ENCODE measurements at places on chromosomes 4 and X. TPM values are rescaled to one million over a fixed set of nuclear protein-coding genes. Genes with fewer than 3 reads are reported as not detected.

- no peak for DNase-seq
These were observed 13.1 kb downstream of the ZMAT1 start for GRCh38 chrX:101918751-101919150.

DNA sequence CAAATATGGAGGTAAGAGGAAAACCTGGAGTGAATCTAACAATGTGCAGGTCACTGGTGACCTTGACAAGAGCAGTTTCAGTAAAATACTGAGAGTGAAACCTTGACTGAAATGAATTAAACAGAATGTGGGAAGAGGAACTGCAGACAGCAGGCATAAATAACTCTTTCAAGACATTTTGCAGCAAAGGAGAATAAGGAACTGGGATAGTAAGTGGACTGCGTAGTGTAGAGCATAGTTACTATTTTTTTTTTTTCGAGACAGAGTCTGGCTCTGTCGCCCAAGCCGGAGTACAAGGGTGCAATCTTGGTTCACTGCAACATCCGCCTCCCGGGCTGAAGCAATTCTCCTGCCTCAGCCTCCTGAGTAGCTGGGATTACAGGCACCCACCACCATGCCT is 24.0 kb downstream of the RBMX start:
- DNase-seq, result no peak

DNA sequence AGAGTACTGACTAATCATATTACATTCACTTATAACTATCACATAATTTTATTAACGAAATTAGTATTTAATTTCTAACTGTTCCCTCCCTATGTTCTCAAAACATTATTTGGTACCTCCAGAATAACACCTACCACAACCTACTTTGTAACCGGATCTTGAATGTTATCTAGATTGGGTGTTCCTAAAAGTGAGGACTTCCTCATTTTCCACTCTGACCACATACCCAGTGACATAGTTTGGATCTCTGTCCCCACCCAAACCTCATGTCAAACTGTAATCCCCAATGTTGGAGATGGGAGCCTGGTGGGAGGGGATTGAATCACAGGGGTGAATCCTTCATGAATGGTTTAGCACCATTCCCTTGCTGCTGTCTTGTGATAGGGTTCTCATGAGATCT is 21.8 kb downstream of the NR3C2 start:
- no peak for DNase-seq

DNA sequence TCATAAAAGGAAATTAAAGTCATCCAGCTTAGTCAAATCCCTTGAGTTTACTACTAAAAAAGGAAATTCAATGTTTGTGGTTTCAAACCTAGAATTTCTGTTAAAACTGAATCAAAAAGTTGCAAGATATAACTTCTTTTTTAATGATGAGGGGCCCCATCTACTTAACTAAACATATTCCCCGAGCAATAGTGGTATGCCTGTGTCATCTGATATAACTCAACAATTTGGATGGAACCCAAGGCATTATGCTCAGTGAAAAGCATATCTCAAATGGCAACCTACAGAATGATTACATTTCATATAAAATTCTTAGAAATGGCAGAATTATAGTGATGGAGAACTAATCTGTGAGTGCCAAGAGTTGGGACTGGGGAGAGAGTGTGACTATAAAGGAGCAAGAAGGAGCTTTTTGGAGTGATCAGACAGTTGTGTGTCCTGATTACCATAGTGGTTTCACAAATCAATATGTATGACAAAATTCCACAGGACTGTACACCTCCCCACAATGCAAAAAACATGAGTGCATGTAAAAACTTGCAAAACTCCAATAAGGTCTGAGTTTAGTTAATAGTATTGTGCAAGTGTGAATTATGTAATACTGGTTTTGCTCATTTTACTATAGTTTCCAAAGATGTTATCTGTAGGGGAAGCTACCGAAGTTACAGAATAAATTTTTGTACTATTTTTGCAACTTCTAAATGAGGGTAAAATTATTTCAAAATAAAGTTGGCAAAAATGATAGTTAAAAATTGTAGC is 323.2 kb downstream of the ARHGAP24 start:
- DNase-seq, result no peak

- no peak for DNase-seq
These were observed 24.1 kb downstream of the ATOH1 start for GRCh38 chr4:93852680-93853079.

- DNase-seq, result no peak
These were observed 37.7 kb downstream of the ARHGEF9 start for GRCh38 chrX:63747331-63747730.

DNA sequence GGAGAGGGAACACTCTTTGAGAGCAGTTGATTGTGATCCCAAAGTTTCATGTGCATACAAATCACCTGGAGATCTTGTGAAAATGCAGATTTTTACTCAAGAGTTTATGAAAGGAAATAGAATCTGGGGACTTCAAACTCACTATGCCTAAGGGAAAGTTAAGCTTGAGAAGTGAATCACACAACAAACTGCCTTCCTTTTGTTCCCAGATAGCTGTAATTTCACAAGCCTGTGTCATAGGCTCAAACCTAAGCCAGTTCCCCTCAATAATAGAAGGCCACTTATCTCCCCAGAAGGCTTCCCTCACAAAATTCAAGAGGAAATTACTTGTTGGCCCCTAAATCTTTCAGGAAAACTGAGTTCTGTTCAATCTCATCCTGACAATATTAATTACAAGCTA is 132.8 kb upstream of the MAGEB16 start:
- DNase-seq, result no peak

DNA sequence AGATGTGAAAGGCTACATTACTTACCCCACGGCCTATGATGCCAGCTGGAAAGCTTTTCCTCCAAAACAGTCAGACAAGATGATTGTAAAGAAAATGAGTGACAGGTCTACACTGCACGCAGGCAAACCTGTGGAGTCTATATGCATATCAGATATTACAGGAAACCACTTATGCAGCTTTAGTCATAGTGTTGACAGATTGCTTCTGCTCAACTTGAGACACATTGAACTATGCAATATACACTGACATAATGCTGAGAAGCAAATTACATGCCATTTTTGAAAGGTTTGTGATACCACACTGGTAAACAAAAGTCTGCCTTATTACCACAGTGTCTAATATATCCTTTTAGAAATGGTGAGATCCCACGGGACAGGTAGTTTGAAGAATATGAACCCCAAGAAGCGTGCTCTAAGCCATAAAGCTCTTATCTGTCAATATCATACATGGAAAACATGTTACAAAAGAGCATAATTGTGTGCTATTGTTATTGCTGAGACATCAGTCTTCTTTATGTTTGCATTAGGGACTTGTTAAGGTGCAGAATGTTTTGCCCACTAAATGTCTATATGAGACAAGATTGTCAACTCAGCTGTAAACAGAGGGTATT is 1835.8 kb upstream of the TENM3 start:
- DNase-seq, result no peak

DNA sequence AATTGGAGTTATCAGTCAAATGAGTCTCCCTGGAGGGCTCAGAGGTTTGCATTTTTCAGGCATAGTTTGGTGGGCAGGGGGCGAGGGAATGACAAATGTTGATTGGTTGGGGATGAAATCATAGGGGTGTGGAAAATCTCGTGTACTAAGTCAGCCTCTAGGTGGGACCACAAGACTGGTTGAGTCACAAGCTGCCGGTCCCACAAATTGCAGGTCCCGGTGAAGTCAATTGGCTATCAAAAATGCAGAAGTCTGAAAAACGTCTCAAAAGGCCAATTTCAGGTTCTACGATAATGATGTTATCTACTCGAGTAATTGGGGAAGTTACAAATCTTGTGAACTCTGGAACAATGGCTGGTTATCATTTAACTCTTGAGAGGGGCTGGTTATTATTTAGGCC is 98.8 kb upstream of the DHX15 start:
- no peak for DNase-seq

Gene ALB
- total RNA-seq, result not detected

GRCh38 chr4:187883049-187883448 is 112.5 kb upstream of the ZFP42 start:
- no peak for DNase-seq

Gene PAK3
- 1.5 TPM for total RNA-seq

GRCh38 chr4:47664051-47664826 is 173.6 kb downstream of the CORIN start:
- DNase-seq, result no peak

- peak; percentile 14 for DNase-seq
These were observed 863.2 kb downstream of the TRIML1 start for GRCh38 chr4:189002475-189002874.

Gene GNRHR
- total RNA-seq, result not detected

DNA sequence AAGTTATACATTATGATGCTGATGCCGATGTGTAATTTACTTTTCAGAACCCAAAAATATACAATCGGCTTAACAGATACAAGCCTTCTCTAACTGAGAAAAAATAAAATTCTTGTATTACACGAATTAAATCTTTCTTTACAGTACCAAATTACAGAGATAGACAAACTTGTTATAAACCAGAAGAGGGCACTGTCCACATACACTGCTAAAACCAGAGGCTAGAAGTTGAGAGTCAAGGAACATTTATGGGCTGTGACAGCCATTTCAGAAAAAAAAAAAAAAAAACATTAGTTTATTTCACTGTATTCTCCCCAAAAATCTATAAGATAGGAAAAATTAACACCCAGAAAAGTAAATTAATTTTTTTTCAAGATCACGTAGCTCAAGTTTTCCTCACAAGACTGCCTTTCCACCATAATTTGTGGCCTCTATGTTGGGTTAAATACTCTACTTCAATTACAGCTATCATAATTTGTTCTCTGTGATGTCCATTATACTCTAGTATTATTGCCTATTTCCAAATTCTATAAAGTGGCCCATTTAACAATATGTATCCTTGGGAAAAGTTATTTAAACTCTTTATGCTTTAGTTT is 12.0 kb downstream of the EREG start:
- DNase-seq, result peak; percentile 30

- DNase-seq, result no peak
These were observed 73.7 kb downstream of the CHST7 start for GRCh38 chrX:46647251-46647650.

DNA sequence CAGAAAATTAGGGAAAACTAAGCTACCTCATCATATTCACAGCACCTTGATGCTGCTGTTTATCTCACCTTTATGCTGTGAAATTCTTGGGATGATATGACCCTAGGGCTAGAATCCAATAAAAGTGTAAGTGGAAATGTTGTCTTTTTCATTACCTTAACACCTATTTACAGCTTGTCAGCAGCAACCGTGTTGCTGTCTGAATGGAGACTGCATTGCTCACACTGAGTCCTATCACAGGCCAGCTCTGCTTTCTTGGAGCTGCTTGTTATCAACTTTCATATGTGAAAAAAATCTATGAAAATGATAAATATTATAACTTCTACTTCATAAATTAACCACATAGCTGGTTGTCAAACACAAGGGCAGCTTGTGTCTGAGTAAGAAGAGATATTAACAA is 789.5 kb downstream of the TECRL start:
- DNase-seq, result no peak

Gene WAS
- total RNA-seq, result 0.57 TPM

DNA sequence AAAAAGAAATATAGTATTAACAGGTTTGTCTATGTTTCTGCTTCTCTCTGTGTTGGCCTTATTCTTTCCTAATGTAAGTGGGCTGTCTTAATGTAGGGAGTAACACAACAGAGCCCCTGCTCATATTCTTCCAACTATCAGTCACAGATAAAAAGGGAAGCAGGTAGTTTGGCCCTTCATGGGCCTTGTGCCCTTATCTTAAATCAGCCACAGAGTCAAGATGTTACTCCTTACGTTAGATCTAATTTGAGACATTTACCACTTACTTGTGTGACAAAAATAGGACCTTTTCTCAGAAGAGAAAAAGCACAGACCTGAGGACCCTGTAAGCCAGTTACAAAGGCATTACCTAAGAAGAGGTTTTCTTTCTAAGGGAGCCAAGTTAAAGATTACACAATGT is 589.0 kb downstream of the GRXCR1 start:
- DNase-seq, result no peak

- no peak for DNase-seq
These were observed 2060.4 kb downstream of the ARAP2 start for GRCh38 chr4:34183926-34184325.

GRCh38 chrX:153692611-153693156 is 5.0 kb downstream of the SLC6A8 start:
- DNase-seq, result no peak

DNA sequence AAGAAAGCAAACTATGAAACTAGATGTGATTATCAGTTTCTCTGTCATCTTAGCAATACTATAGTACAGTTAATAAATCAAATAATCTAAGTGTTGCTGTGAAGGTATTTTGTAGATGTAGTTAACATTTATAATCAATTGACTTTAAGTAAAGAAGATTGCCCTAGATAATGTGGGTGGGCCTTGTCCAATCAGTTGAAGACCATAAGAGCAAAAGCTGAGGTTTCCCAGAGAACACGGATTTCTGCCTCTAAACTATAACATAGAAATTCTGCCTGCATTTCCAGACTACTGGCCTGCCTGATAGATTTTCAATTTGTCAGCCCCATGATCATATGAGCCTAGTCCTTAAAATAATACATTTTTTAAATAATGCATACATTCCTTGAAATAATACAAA is 222.9 kb downstream of the PCDH18 start:
- DNase-seq, result no peak

DNA sequence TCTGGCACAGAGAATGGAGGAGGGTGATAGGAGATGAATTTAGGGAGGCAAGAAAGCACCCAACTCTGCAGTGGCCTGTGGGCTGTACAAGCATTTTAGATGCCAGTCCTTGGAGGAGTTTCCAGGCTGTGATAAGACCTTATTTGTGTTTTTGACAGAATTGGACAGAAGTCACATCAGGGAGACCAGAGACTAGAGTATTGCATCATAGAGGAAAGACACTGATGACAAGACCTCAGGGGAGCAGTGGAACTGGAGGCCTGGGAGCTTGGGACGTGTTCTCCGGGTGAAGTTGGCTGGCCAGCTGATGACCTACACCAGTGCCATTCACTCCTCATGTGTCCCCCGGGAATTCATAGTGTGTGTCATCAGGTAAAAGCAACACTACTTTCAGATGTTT is 284.0 kb upstream of the ZFP42 start:
- DNase-seq, result peak; percentile 0

Gene TMEM47
- total RNA-seq, result 4.7 TPM

GRCh38 chr4:83285055-83285407 is 433 bp upstream of the COQ2 start:
- DNase-seq, result peak; percentile 19

GRCh38 chr4:72843466-72843865 is 226.1 kb downstream of the COX18 start:
- DNase-seq, result no peak
